ENCODE measurements at places on chromosomes 11 and 22. TPM values are rescaled to one million over a fixed set of nuclear protein-coding genes. Genes with fewer than 3 reads are reported as not detected.

The GLYAT gene
- total RNA-seq = 0.18 TPM

DNA sequence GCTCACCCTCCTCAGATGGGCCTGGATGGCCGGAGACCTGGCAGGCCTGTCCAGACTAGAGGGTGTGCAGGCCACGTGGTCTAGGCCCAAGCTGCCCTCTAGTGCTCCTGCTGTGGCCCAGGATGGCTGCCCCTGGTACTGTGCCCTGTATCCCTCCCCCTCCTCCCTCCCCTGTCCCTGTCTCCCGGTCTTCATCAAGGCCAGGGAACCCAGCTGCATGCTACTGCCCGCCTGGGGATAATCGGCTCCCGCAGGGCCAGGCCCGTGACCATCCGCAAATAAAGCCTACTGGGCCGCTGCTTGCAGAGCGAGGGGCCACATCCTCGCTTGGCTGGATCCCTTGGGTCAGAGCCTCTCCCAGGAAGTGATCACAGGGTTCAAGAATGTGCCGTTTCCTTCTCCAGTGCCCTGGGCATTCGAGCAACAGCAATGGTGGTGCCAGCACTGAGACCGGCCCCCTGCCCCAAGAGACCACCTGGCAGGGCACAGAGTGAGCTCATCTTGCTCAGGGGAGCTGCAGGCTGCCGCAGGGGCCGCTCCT is 51.1 kb downstream of the WNT7B start:
- no peaks in the 10 kb centered on the region for H3K36me3 ChIP-seq
- no peak for DNase-seq
- no peaks in the 10 kb centered on the region for H3K4me1 ChIP-seq
- no peak overlapping the region for H3K4me3 ChIP-seq

- no peaks in the 10 kb centered on the region for H3K27me3 ChIP-seq
- no peak overlapping the region for H3K27ac ChIP-seq
- no peak for DNase-seq
- no peak overlapping the region for H3K4me3 ChIP-seq
- H3K36me3 ChIP-seq = no peaks in the 10 kb centered on the region
Observed at GRCh38 chr11:7901319-7901854, 29.7 kb downstream of the OR10A6 start.

- no peak for DNase-seq
- H3K36me3 ChIP-seq = peaks cover 24% of the 10 kb centered on the region
- no peaks in the 10 kb centered on the region for H3K4me1 ChIP-seq
Observed at GRCh38 chr11:46410021-46410420, 18.4 kb upstream of the CHRM4 start.
